ENCODE measurements at places on chromosomes 13 and 19. TPM values are rescaled to one million over a fixed set of nuclear protein-coding genes. Genes with fewer than 3 reads are reported as not detected.
A peak's percentile ranks its signal among the peaks of the same experiment; 100 is the strongest.

DNA sequence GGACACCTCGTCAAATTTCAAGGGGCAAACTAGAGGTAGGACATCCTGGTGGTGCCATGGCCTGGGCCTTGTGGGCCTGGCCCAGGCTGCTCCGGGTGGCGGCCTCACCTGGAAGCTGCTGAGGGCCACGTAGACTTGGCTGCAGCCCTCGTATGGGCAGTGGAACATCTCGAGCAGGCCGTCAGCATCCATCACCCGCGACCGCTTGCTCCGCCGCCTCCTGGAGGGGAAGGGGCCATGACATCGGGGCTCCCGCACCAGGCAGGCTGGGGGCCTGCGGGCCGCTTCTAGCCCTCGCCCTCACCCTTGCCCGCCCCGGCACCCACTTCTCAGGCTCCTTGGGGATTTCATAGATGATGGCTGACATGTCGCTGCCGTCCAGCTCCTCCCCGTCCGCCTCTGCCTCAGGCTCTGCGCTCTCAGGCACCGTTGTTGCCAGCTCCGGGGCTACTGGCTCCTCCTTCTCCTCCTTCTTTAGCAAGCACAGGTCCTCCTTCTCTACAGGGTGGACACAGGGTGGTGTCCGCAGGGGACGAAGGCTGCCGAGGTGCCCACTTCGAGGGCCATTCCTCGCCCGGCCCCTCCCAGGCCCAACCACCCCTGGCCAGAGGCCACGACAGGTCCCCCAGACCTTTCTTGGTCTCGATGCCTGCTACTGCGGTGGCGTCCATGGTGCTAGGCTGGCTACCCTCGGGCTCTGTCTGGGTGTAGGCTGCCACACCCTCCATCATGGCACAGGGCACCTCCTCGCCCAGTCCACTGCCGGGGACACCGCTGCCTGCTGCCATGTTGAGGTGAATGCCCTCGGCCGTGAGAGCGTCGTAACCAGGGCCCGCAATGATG is 6.0 kb upstream of the ELAVL3 start:
- H3K27me3 ChIP-seq = peaks cover 11% of the 10 kb centered on the region
- no peak for DNase-seq
- H3K36me3 ChIP-seq = peaks cover 27% of the 10 kb centered on the region
- H3K4me1 ChIP-seq = peaks cover 11% of the 10 kb centered on the region
- no peak overlapping the region for H3K27ac ChIP-seq
- H3K4me3 ChIP-seq = no peak overlapping the region

DNA sequence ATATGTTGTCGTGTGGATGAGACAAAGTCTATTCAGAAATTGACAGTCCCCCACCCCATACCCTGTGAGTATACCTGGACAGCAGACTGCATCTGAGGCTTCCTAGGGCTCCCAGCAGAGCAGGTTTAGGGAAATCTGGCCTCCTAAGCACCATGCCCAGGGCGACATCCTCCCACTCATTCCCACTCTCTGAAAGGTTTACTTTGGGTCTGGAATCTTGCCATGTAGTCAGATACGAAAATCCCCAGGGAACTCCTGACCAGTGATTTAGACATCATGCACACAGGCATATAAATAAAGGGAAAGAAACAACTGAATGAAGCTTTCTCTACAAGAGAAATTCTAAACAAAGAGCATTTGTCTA is 717 bp upstream of the NALCN start:
- H3K27me3 ChIP-seq = peaks cover 48% of the 10 kb centered on the region
- H3K4me1 ChIP-seq = peaks cover 3% of the 10 kb centered on the region
- no peak overlapping the region for H3K4me3 ChIP-seq
- H3K36me3 ChIP-seq = no peaks in the 10 kb centered on the region
- no peak overlapping the region for H3K27ac ChIP-seq

Gene KIR2DL1
- not detected for total RNA-seq

Gene CGB1
- not detected for total RNA-seq

- peak overlapping the region; percentile 93 for H3K4me3 ChIP-seq
- peak overlapping the region; percentile 100 for H3K27ac ChIP-seq
- peaks cover 37% of the 10 kb centered on the region for H3K36me3 ChIP-seq
- H3K4me1 ChIP-seq = peaks cover 45% of the 10 kb centered on the region
These were observed 1.9 kb upstream of the HNRNPL start for GRCh38 chr19:38851622-38852230.

GRCh38 chr19:14566712-14567077 is 5.2 kb downstream of the NDUFB7 start:
- no peak overlapping the region for H3K27ac ChIP-seq
- H3K27me3 ChIP-seq = no peaks in the 10 kb centered on the region
- H3K4me3 ChIP-seq = no peak overlapping the region
- H3K4me1 ChIP-seq = peaks cover 22% of the 10 kb centered on the region
- H3K36me3 ChIP-seq = peaks cover 14% of the 10 kb centered on the region

Gene ACP7
- total RNA-seq = not detected

GRCh38 chr19:33524024-33524664 is 2.6 kb upstream of the PEPD start:
- no peak for DNase-seq
- no peaks in the 10 kb centered on the region for H3K27me3 ChIP-seq
- no peak overlapping the region for H3K27ac ChIP-seq
- H3K36me3 ChIP-seq = no peaks in the 10 kb centered on the region
- H3K4me3 ChIP-seq = no peak overlapping the region

DNA sequence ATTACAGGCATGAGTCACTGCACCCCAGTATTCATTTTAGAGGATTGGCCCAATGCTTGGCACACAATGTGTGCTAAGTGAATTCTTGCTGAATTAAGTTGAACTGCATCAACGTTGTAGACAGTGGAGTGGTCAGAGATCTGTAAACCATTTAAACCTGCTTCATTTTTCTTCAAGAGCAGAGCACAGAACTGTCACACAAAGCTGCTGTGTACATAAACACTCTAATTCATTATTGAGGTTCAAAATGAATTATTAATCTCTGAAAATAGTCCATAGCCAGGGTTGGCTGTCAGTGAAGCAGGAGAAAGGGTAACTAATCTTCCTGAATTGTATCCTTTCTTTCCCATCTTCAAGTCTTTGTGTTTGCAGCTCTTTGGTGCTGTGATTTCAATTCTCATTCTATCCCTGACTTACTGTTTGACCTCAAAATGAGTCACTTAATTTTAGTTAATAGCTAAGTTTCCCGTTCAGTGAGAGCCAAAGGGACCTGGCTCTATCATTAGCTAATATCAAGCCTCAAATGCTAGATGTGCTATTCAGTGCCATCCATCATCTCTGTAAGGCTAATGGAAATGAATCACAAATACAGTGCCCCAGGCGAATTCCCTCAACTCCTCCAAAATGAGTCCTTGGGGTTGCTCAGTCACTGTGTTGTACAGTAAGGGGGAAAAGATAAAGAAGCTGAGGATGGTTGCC is 77.0 kb upstream of the TSC22D1 start:
- peaks cover 17% of the 10 kb centered on the region for H3K27me3 ChIP-seq
- peaks cover 17% of the 10 kb centered on the region for H3K4me1 ChIP-seq
- H3K36me3 ChIP-seq = no peaks in the 10 kb centered on the region
- H3K27ac ChIP-seq = no peak overlapping the region
- no peak for DNase-seq

Gene JSRP1
- 0.50 TPM for total RNA-seq

DNA sequence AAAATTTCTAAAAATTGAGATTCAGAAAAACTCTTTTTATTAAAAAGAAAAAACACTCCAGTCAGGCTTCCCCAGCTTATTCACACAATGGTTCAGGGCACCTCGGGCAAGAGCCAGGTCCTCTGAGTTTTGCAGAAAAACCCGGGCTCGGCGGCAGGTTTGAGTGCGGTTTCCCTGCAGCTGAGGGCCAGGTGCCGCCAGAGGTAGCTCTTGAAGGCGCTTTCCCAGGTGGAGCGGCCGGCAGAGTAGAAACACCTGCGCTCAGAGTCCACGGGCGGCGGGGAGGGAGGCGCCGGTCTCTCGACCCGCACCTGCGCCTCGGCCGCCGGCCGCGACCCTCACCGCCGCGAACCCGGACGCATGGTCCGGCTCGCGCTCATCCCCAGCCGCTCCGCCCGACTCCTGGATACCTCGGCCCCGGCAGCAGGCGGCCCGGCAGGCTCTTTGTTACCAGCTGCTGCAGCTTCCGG is 444 bp downstream of the PROSER1 start:
- peaks cover 33% of the 10 kb centered on the region for H3K36me3 ChIP-seq
- peak overlapping the region; percentile 95 for H3K27ac ChIP-seq
- DNase-seq = no peak
- peak overlapping the region; percentile 94 for H3K4me3 ChIP-seq
- no peaks in the 10 kb centered on the region for H3K27me3 ChIP-seq

Gene PVR
- total RNA-seq = 14.5 TPM

GRCh38 chr19:51607920-51608562 is 22.2 kb downstream of the SIGLEC5 start:
- peak; percentile 58 for DNase-seq
- H3K27me3 ChIP-seq = peaks cover 10% of the 10 kb centered on the region
- no peak overlapping the region for H3K27ac ChIP-seq
- H3K4me3 ChIP-seq = no peak overlapping the region
- H3K4me1 ChIP-seq = peaks cover 10% of the 10 kb centered on the region

DNA sequence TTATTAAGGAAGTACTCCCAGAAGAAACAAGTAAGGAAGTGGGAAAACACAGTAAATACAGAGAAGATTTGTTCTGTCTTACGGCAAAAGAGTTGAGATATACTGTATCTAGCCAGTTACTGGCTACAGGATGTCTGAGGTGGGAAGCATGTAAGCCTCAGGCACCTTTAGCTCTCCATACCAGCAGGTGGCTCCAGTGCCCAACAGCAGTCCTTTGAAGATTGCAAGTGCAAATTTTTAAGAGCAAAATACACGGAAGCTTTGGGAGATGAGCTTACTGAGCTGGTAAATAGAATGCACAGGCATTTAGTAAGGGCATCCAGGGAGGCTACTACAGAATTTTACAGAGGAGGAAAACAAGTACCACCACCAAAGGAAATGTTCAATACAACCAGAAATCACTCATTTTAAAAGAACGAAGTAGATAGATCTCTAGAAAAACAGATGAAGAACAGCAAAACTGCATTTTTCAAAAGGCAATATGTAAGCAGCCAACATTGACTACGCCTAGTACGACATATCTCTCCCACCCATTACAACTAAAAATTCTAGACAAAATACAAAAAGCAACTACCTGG is 57.9 kb upstream of the VSTM2B start:
- no peaks in the 10 kb centered on the region for H3K36me3 ChIP-seq
- H3K27me3 ChIP-seq = peaks cover 38% of the 10 kb centered on the region
- H3K4me3 ChIP-seq = no peak overlapping the region
- H3K27ac ChIP-seq = no peak overlapping the region
- peak; percentile 11 for DNase-seq

Gene C19orf73
- total RNA-seq = 1.0 TPM

- H3K36me3 ChIP-seq = peaks cover 26% of the 10 kb centered on the region
- DNase-seq = no peak
- H3K27me3 ChIP-seq = no peaks in the 10 kb centered on the region
- H3K4me1 ChIP-seq = no peaks in the 10 kb centered on the region
These were observed 13.3 kb downstream of the RAB8A start for GRCh38 chr19:16124953-16125352.

Gene KLHL1
- not detected for total RNA-seq

Gene ZNF225
- total RNA-seq = 4.0 TPM

Gene ADAMTSL5
- 1.5 TPM for total RNA-seq

DNA sequence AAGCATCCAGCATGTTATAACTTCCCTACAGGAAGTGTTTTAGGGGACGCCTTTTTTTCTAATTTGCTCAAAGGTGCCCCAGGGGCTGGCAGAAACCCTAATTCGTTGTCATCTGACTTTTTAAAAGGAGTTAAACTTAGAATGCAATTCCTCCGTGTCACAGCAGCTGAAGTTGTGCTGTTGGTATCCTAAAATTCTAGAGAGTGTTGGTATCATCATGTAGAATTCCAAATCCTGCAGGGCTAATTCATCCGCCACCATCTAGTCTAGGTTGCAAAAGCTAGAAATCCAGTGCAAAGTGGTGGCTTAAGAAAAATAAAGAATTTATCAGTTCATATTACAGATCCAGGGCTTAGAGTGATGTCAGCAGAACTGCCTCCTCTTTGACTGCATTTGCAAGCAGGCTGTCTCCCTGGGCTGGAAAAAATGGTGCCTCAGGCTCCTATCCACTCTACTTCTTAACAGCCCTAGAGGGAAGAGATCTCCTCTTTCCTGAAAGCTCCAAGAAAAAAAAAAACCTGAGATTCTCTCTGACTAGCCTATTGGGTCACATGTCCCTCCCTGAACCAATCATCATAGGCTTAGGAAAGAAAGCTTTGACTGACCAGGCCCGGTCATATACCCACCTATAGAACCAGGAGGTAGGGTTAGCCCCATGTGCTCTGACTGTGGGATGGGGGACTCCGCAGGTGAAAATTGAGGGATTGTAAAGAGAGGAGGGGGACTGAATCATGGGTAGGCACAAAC is 73.0 kb downstream of the MAP4K1 start:
- H3K36me3 ChIP-seq = no peaks in the 10 kb centered on the region
- H3K4me3 ChIP-seq = no peak overlapping the region
- no peak for DNase-seq
- peak overlapping the region; percentile 57 for H3K27ac ChIP-seq

DNA sequence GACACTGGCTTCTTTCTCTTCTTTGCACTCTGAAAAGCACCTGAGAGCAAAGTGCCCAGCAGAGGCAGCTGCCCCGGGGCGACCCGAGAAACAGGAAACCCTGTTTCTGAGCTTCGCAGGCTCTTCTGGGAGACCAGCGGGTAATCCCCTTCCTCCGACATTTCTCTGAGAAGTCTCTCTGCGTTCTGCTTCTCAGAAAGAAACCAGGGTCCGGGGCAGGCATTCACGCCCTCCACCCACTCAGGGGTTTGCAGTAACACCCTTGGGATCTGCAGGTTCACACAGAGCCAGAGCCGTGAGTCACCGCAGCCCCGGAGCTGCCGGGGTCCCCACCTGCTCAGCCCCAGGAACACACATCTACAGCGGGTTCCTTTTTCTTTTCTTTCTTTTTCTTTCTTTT is 86.0 kb downstream of the GADD45B start:
- H3K27ac ChIP-seq = peak overlapping the region; percentile 97
- no peaks in the 10 kb centered on the region for H3K36me3 ChIP-seq
- peak; percentile 91 for DNase-seq
- peak overlapping the region; percentile 75 for H3K4me3 ChIP-seq

DNA sequence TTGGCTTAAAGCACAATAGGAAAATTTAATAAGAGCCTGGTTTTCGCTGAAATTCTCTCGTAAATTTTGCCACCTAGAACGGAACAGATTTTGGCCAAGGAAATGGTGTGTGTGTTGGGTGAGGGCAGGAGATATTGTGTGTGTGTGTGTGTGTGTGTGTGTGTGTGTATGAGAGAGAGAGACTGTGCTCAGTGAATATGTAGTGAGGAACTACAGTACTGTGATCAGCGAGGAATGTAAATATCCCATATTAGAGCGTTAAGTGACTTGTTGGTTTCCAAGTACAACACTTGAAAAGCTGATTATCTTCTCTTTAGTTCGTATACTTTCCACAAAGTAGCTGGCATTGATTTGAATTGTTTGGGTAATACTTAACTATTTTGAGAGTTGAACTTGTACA is 738.9 kb downstream of the PCDH9 start:
- H3K4me3 ChIP-seq = no peak overlapping the region
- H3K27me3 ChIP-seq = no peaks in the 10 kb centered on the region
- no peak overlapping the region for H3K27ac ChIP-seq
- no peak for DNase-seq

Gene CYP4F3
- 0.23 TPM for total RNA-seq

Gene HSPB6
- 0.78 TPM for total RNA-seq

Gene PGLYRP2
- total RNA-seq = not detected

- H3K27ac ChIP-seq = peak overlapping the region; percentile 57
- H3K27me3 ChIP-seq = no peaks in the 10 kb centered on the region
- no peak for DNase-seq
- H3K36me3 ChIP-seq = peaks cover 24% of the 10 kb centered on the region
- H3K4me1 ChIP-seq = peaks cover 39% of the 10 kb centered on the region
These were observed 5.3 kb downstream of the SPPL2B start for GRCh38 chr19:2333807-2334211.

GRCh38 chr19:6010107-6010506 is 32.2 kb upstream of the RANBP3 start:
- H3K4me1 ChIP-seq = no peaks in the 10 kb centered on the region
- no peaks in the 10 kb centered on the region for H3K36me3 ChIP-seq
- no peaks in the 10 kb centered on the region for H3K27me3 ChIP-seq
